ENCODE measurements at places on chromosomes 7 and 10.

- no peak for DNase-seq
Observed at GRCh38 chr10:124697837-124698544, 46.2 kb downstream of the FAM53B start.

GRCh38 chr10:49356944-49357343, 38.9 kb downstream of the DRGX start:
- no peak for DNase-seq

DNA sequence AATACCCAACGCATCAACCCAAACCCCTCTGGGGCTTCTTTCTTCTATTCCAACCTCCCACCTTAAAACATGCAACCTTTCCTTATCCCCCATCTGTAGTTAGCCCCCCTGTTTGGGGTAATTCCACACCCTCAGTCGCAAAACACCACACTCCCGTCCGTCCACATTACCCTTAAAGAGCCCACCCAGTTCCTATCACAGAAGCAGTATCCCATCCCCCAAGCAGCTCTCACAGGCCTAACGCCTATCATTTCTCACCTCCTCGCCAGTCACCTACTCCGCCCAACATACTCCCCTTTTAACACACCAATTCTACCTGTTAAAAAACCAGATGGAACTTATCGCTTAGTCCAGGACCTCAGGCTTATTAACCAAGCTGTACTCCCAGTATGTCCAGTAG, 63.7 kb downstream of the LRRC17 start:
- no peak for DNase-seq

- DNase-seq, result no peak
Observed at GRCh38 chr7:54841772-54842697, 83.0 kb upstream of the SEC61G start.

DNA sequence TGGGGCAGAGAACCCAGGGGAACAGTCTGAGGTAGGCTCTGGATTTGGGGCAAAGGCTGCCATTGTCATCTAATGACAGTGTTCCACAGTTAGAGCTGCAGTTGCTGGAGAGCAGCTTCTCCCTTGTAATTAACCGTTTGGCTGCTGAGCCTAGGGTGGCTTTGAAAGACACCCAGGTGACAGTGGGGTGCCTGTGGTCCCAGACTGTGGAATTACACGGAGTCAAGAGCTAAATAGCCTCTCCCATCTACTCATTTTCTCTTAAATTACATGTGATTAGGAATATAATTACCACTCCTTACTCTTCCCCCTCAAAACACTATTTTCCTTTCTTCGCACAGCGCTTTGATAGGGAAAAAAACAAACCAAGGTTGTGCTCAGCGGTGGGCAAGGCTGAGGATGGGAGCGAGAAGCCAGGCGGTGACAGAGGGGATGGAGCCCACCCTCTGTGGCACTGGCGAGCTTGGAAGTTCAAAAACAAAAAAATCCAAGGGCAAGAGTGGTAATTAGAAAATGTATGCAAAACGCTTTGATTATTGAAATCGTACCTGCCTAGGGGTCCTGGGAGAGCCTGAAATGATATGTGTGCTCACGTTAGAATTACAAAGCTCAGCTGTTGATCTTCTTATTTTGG, 44.1 kb downstream of the BAMBI start:
- DNase-seq, result no peak

- no peak for DNase-seq
Observed at GRCh38 chr10:112307358-112308124, 24.3 kb downstream of the TECTB start.

GRCh38 chr7:101795461-101795860, 22.0 kb upstream of the CUX1 start:
- no peak for DNase-seq

- no peak for DNase-seq
Observed at GRCh38 chr10:78502210-78502936, 468.7 kb downstream of the RPS24 start.

DNA sequence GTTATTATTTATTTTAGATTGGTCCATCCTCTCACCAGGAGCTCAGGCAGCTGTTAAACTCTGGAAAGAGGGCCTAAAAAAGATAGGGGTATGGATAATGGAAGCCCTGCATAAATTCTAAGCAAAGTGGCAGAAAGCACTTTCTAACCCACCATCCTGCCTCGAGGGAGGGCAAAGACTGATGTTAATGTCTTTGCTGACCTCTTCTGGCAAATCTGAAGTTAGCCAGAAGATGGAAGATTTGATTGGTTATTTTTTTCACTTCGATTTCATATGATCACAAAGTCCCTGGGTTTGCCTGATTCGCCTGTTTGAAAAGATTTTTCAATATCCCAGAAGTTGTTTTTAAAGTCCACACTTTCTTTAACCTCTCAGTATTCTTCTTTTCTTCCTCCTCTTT, 24.8 kb downstream of the OR9A2 start:
- peak; percentile 16 for DNase-seq

GRCh38 chr10:120688928-120689327, 162.2 kb upstream of the WDR11 start:
- no peak for DNase-seq

- DNase-seq, result no peak
Observed at GRCh38 chr7:134941185-134941900, 45.0 kb upstream of the AGBL3 start.

DNA sequence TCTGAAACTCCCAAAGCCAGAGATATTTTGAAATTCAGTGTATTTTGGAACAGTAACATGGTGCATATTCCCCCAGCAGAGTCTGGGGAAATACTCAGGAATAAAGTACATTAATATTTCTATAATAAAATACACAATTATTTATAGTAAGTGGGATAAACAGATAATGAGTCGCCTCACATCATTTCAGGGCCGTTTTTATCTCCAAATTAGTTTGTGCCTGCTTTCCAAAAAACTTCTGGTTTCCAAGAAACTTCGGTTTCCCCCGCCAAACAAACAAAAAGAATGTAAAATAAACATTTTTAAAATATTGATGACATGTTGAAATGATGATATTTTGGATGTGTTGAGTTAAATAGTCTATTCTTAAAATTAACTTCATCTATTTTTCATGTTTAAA, 48.2 kb downstream of the AFAP1L2 start:
- no peak for DNase-seq

GRCh38 chr7:132072873-132073272, 503.4 kb downstream of the PLXNA4 start:
- no peak for DNase-seq

GRCh38 chr7:143407287-143408251, 1.1 kb downstream of the EPHA1 start:
- no peak for DNase-seq

DNA sequence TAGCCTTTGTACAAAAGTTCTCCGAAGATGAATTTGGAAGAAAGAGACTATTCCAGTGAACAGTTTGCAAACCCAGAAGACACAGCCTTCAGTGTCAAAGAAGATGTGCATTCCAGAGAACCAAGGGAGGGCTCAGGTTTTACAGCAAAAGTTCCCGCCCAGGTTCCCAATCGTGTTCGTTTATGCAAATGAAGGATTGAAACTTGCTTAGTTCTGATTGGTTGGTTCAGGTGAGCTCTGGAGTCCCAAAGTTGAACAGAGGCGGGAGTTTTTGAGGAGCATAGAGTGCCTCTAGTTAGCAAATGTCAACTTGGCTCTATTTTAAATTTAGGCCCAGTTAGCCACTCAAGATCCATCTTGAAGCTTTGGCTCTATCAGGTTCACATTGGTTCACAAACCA, 51.3 kb downstream of the TMEM270 start:
- DNase-seq, result no peak

DNA sequence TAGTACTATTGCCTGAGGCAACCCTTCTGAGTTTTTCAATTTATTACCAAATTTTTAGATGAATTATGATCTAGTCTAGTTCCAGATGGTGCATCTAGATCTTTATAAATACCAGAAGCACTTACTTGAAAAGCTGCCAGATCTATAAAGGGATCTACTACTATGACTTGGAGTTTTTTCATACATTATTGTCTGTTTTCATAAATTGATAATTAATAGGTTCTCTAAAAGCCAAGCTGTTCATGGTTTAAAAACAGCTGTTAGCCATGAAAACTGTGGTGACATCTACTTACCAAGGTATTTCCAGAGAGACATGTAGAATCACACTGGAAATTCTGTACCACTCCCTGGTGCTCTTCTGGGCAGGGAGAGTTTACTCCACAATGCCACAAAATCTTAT, 786.5 kb upstream of the C7orf33 start:
- no peak for DNase-seq

DNA sequence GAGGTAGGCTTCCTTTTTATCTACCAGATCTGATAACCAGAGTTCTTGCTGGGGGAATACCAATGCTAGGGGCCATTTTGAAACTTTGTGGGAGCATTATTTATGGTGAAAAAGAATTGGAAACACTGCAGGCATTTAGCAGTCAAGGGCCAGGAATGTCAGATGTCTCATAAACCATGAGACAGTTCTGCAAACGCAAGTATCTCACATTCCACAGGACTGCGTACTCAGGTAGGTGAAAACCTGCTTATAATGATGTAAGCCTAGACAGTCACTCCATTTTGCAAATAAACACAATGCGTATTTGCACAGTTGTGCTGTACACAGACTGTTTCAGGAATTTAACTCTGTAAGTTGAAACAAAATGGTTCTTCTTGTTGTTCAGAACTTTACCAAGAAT, 33.9 kb downstream of the ECHDC3 start:
- no peak for DNase-seq

- DNase-seq, result no peak
Observed at GRCh38 chr7:94394437-94395140, at the start of gene COL1A2. TSS of gene COL1A2 (plus strand) at chr7:94394895. CDS start at chr7:94395032, 137 bp downstream.

GRCh38 chr7:154720016-154720415, 282.9 kb downstream of the PAXIP1 start:
- no peak for DNase-seq

- DNase-seq, result no peak
Observed at GRCh38 chr10:36091007-36091406, 448.9 kb upstream of the FZD8 start.

DNA sequence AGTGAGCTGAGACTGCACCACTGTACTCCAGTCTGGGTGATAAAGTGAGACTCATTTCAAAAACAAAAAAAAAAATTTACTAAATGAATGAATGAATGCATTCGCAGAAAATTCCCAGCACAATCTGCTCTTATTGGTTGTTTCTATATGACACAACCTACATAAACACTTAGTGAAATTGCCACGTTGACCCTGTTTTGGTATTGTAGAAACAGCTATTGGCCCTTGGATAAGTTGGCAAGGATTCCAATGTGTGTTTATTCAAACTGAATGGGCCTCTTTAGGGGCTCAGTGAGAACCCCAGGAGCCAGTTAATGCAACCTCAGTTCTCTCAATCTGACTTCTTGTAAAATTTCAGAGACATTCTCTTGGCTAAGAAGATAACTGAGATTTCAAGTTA, 66.0 kb downstream of the HHEX start:
- DNase-seq, result no peak

- no peak for DNase-seq
Observed at GRCh38 chr10:103820101-103821062, 35.0 kb downstream of the SH3PXD2A start.

DNA sequence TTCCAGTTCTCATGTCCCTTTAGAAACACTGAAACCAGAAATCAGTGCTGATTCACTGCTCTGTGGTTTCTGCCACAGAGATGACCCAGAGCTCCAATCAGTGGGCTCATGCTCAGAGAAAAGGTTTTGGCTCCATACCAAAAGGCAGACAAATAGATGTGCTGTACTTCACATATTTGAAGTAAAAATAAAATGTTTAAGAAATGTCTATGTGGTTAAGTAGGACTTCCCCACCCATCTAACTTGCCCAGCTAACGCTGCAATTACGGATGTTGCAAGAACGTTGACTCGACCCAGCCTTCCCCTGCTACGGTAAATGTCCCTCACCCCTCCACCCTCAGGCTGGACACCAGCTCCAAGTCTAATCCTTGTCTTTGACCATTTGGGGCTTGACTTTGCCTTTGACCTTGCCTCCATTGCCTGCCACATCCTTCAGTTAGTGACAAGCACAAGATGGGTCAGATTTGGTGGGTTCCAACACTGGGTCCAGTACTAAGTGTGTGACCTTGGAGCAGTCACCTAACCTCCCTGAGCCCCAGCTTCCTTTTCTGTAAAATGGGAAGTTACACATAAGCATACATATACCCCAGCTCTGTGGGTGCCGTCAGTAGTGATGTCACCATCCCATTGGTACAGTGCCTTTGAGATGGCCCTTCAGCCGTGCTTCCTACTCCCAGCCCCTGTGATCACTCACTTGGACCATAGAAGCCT, 95.8 kb downstream of the CHST15 start:
- DNase-seq, result no peak

DNA sequence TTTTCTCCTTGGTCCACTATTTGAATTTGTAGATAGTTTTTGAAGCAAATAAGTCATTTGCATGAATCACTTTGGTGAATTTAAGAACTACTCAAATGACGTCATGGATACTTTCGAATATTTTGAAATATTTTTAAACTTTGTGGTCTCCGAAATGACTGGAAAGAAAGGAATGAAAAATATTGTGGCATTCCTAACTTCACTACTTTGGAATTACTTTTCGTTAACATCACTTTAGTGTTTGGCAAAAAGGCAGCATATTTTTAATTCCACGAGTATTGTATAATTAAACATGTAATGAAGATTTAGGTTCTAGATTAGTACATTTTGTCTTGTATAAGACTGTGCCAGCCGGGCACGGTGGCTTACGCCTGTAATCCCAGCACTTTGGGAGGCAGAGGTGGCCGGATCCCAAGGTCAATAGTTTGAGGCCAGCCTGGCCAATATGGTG, 35.3 kb upstream of the ZRANB1 start:
- DNase-seq, result no peak

DNA sequence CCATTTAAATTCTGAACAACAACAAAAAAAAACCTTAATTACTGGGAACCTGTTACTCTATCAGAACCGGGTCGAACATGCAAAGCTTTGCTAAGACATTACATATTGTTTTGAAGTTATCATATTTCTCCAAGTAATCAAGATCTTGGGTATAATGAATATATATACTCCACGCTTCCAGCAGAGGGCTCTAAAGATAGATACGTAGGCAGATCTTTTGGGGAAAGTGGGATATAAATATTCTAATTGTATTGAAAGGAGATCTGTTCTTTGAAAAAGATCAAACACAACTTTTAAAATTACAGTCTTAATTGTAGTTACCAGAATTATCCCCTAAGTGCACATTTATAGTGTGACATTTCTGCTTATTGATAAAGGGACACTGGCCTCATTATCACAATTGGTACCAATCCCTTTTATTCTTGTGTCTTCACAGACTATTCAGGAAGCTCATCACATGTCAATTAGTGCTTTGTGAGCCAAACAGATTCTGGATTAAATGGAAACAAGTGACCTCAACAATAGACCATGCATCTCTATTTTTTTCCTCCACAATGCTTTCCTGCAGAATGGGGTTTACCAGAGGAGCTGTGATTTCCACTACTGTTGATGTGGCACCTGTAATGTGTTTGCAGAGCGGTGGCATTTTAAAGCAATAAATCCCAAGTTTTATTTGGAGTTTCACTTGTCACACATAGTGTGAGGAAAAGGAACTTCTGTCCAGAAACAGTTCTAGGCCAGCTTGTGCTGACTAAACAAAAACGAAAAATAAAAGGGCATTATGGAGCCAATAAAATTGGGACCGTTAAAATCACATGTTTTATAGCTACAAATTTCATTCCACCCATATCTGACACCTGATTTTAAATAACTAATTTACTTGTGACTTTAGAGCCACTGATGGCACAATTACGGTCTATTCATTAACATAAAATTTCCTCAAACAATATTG, 122.4 kb downstream of the CTTNBP2 start:
- no peak for DNase-seq
